Adipocyte (in vitro differentiated cells): ENCODE measurements at places on chromosomes 13 and 19.

- no peak for DNase-seq
Measured at GRCh38 chr19:8513036-8513686, 806 bp downstream of the ZNF414 start.

- no peak for DNase-seq
Measured at GRCh38 chr19:18397242-18398202, at the start of gene LRRC25. Gene LRRC25, minus strand, starts transcription at chr19:18397622. Its CDS starts 659 bp downstream, at chr19:18396963.

DNA sequence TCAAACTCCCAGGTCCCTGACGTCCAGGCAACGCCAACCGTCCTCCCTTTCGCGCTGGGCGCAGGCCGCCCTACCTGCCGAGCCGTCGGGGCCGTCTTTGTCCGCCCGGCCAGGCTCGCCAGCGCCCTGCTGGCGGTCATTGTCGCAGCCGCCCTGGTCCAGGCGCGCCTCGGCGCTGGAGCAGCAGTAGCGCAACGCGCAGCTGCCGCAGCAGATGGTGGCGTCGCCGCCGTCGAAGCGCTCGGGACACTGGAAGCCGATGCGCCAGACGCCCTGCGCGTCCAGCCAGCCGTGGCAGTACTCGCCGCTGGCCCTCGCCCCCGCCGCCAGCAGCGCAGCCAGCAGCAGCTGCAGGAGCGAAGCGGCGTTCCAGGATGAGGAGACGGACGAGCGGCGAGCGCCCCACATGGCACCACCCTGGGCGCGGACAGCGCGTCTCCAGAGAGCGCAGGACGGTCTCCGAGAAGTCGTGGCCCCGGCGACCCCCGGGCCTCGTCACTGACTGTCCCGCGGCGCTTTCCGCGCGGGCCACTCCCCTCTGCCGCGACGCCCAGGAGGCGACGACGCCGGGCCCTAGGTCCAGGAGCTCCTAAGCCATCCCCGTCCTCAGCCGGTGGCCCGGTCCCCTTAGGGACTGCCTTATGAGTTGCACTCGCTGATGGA is 1.1 kb downstream of the SHISA2 start:
- peak; percentile 44 for DNase-seq

DNA sequence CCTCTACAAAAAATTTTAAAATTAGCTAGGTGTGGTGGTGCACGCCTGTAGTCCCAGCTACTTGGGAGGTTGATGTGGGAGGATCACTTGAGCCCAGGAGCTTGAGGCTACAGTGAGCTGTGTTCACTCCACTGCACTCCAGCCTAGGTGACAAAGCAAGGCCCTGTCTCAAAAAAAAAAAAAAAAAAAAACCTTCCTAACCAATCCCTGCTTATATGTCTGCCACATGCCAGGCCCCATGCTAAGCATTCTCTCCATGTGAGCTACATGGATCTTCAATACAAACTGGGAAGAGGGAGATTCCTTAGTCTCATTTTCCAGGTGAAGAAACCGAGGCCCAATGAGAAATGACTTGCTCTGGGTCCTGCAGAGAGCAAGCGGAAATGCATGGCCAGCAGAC is 2.3 kb upstream of the OVOL3 start:
- no peak for DNase-seq

- no peak for DNase-seq
Measured at GRCh38 chr13:108281901-108282300, 12.4 kb downstream of the TNFSF13B start.

DNA sequence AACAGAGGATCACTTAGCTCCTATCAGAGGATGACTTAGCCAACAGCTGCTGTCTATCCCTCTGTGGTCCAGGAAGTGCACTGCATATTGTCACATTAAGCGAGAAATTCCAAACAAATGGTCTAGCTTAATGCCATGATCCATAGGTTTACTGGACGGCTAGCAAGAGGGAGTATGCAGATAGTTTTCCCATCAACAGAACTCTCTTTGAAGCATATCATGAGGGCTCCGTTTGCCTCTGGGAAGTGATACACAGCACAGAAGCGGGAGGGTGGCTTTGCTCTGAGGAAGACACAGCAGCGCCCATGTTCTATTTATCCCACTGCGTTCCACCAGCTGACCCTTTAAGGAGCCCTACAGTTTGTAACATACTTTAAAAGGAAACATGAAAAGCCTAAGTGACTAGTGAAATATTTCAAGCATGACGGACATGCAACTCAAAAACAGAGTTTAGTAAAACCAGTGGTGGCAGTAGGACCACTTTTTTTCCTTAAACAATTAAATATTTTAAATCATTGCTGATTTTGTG is 52.7 kb downstream of the COL4A1 start:
- DNase-seq: peak; percentile 27

DNA sequence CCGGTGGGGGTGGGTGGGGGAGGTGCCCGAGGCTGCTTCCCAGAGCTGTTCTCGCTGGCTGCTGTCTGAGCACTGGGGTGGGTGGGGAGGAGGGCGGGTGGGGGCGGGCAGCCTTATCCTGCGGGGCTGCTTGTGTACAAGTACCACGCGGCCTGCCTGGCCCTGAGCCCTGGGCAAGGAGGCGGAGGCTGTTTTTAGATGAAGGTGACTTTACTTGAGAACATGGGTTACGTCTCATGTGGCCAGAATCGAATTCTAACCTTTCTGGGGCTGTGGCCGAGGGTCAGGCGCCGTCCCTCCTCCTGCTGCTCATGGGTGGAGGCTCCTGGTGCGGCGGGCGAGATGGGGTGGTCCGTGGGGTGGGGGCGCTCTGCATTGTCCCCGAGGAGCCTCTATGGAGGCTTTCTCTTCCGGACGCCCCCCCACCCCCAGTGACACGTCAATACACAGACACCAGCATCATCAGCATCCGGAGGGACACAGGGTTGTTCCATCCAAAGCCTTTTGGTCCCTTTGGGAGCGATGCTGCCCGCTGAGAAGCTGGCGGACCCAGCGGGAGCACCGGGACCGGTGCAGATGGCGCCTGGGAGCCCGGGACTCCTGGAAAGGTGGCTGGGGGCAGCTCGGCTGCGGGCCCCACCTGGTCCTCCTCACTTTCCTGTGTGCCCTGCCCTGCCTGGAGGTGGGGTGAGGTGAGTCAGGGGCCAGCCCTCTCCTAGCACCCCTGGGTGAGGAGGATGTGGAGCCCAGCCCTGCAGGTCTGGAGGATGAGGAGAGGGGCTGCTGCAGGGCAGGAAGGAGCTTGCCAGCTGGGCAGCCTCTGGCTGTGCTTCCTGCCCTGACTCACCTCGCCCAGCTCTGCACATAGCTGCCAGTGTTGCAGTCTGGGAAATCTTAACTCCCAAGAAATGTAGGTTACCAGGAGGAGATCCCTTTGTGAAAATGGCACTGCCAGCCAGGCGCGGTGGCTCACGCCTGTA is 3.4 kb downstream of the BSG start:
- DNase-seq: peak; percentile 54

DNA sequence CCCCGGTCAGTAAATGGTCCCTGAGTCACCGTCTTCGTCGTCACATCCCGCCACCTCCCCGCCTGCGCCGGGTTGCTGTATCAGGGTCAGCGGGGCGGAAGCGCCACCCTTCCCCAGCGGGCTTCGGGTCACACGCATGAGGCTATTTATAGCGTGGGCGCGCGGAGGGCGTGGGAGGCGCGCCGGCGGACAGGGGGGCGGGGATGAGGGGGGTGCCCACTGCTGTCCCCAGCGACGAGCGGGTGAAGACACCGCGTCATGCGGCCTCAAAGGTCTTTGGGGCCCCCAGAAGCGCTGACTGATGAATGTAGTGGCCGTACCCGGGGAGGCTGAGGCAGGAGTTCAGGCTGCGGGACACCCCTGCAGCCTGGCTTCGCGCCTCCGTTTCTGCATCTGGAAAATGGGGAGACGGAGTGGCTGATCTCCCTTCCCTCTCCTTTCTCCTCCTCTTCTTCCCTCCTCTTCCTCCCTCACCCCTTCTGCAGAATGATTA is 7.9 kb downstream of the UNC13A start:
- peak; percentile 74 for DNase-seq
